Hindlimb muscle (tissue), 1 donor: ENCODE measurements at places on chromosomes 3 and 15.

- no peak for DNase-seq
Observed at GRCh38 chr15:70112074-70112395, 14.3 kb upstream of the TLE3 start.

- no peak for DNase-seq
Observed at GRCh38 chr3:141337991-141338390, 30.3 kb upstream of the ZBTB38 start.

GRCh38 chr15:53296603-53297002 lies 462.9 kb downstream of the WDR72 start:
- no peak for DNase-seq

GRCh38 chr3:179958143-179958542 lies 78.6 kb downstream of the PEX5L start:
- DNase-seq = no peak

GRCh38 chr3:52046186-52046901 lies 10.0 kb downstream of the DUSP7 start:
- DNase-seq = no peak

DNA sequence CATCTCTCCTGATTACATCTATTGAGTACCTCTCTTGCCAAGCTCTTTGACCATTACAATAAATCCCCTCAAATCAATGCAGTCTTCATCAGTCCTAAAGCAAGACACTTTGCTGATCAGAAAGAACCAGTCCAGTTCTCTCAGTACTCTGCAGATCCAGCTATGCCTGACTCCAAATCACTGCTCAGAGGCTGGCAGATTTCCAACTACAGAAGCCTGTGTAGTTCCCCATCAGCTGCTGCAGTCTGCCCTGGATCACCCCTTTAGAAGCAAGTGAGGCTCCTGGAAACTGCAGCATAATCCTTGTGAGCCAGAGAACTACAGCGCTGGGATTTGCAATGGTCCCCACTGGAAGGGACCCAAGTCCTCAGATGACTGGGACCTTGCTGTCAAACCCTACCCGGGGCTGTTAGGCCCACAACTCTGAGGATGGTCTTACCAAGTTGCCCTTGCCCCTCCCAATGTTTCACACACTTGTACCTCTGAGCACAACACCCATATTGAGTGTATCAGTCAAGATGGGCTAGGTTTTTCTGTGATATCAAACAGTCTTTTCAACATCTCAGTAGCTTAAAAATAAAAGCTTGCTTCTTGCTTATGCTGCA lies 81.9 kb upstream of the TOPAZ1 start:
- DNase-seq = no peak

DNA sequence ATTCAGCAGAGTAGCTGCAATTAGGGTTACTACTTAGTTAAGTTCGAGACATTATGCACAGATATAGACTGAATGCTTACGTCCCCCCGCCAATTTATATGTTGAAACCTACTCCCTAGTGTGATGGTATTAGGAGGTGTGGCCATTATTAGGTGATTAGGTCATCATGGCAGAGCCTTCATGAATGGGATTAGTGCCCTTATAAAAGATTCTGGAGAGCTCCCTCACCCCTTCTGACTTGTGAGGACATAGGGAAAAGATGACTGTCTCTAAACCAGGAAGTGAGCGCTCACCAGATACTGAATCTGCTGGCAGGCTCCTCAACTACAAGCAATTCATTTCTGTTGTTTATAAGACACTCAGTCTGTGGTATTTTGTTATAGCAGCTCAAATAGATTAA lies 25.6 kb upstream of the TEX9 start:
- no peak for DNase-seq

DNA sequence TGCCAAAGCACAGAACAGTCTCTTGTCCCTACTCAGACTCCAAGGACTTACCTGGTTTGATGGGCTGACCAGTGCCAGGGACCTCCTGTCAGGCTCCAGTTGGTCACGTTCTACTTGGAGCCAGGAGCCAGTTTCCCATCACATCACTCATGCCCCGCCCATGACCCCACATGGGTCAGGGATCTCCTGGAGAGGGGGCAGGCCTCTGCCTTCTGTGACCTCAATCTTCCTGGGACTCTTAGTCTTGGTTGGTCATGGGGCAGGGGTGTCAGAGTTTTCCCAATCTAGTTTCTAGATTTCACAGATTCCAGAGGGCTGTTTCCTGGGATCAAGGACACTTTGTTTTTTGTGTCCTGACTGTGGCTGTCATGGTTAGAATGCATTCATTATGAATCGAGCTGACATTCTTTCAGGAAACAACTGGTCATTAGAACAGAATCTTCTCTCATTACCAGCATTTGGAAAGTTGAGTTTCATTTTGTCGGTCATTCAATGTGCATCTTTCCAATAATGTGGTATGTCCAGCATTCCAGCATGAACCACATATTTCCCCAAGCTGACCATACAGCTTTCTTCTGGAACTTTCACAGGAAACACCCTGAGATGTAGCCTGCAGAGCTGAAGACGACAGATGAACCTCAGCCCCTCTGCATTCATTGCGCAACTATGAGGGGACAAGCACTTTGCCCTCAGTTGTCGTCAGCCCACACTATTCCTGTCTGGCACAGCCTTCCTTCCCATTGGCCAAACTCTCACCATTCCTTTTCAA lies 19.8 kb downstream of the CYP19A1 start:
- no peak for DNase-seq

- DNase-seq = no peak
Observed at GRCh38 chr3:63988943-63989342, 34.4 kb downstream of the PSMD6 start.

DNA sequence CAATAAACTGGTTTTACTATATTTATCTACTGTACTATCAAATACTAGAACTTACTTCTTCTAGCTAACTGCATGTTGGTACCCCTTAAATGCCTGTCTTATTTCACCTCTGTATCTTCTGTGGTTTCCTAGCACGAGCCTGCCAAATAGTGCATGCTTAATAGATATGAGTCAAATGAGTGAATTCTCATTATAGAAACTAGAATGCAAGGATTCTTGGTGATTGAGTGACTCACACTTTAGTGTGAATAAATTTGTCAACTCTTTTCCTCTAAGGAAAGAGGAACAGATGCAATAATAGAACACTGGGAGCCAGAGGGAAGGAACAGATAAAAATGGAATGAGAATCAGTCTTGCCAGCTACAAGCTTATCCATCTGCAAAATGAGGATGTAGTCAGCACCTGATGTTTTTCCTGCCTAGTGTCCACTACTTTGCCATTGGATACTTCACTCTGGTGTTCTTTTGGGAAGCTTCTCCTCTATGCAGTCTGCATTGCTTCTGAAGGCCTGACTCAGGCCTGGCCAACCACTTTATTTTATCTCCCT lies 189.1 kb upstream of the CADPS start:
- DNase-seq = no peak

DNA sequence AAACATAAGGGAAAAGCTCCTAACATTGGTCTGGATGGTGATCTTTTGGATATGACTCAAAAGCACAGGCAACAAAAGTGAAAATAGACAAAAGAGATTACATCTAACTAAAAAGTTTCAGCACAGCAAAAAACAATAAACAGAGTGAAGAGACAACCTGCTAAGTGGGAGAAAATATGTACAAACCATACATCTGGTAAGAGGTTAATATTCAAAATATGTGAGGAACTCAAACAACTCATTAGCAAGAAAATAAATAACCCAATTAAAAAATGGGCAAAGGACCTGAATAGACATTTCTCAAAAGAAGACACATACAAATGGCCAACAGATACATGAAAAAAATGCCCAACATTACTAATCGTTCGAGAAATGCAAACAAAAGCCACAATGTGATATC lies 19.0 kb upstream of the NR1I2 start:
- no peak for DNase-seq

- peak; percentile 19 for DNase-seq
Observed at GRCh38 chr3:69821133-69821532, 81.9 kb downstream of the MITF start.

DNA sequence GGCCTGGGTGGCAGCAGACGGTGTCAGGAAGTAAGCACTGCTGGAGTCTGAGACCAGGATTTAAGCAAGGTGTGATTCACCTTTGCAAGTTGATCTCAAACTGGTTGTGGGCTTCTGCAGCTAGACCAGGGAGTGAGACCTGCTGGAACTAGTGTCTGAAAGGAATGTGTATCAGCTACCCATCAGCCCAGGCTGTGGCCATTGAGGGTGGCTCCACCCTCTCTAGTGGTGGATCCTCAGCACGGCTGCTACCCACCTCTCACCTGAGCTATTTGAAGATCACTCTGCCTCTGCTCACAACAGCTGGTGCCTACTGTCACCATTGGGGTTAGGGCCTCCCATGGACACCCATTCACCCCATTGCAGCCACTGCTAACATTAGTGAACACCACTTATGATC lies 140.3 kb upstream of the DCBLD2 start:
- no peak for DNase-seq

DNA sequence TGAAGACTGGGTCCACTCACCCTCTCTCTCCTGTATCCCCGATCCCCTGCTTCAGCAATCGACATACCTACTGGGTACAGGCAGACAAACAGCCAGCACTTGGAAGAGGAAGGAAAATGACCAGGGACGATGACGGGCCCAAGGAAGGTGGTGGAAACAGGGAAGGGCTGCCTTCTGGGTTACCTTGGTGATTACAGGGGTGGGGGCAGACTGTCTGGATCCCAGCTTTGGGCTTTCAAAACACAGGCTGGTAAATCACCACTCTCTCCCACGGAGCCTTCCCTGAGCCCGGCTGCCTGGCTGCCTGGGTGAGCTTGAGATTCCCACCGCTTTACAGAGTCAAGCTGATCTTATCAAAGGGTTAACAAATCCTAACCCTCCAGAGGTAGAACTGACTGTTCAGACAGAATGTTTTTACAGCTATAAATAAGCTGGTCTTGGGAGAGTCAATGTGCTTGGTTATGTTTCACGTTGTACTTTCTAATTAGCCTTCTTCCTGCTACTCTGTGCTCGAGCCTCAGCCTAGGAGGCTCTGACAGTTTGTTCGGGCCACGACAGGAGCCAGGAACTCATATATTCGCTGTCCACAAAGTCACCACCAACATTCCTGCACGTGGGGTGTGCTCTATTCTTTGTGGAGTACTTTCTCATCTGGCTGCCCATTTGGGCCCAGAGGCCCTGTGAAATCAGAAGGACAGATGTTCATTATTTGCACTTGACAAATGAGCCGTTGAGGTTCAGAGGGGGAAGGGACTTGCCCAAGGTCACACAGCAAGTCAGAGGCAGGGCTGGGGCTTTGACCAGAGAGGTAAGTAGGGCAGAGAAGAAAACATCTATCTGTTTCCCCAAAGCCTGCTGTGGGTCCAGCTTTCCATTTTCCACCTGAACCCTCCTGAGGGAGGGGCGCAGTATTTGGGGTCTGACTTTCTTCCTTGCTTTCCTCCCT lies 63.5 kb downstream of the FEM1B start:
- no peak for DNase-seq

DNA sequence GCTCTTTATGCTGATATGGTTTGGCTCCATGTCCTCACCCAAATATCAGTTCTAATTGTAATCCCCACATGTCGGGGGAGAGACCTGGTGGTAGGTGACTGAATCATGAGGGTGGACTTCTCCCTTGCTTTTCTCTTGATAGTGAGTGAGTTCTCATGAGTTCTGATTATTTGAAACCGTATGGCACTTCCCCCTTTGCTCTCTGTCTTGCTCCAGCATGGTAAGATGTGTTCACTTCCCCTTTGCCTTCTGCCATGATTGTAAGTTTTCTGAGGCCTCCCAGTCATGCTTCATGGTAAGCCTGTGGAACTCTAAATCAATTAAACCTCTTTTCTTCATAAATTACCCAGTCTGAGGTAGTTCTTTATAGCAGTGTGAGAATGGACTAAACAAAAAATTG lies 107.6 kb downstream of the IMPG2 start:
- no peak for DNase-seq

DNA sequence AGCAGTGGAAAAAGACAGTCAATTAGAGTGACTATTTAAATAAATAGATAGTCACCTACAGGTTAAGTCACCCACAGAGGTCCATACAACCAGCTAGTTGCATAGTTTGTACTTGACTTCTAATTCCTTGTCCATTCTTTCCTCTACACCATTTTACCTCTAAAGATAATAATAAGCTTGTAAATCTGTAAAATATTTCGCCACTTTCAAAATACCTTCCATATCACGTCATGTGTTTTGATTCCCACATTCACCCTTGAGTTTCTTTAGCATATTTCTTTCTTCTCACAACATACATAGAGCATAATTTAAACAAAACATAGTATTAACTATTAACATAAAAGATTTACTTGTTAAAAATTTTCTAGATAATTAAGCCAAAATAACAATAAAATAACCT lies 689.6 kb downstream of the MECOM start:
- no peak for DNase-seq

GRCh38 chr3:107994956-107995715 lies 95.7 kb downstream of the CD47 start:
- no peak for DNase-seq

- no peak for DNase-seq
Observed at GRCh38 chr15:33975022-33975565, 6.8 kb downstream of the CHRM5 start.

- DNase-seq = no peak
Observed at GRCh38 chr3:127666676-127667075, 6.1 kb upstream of the ABTB1 start.

DNA sequence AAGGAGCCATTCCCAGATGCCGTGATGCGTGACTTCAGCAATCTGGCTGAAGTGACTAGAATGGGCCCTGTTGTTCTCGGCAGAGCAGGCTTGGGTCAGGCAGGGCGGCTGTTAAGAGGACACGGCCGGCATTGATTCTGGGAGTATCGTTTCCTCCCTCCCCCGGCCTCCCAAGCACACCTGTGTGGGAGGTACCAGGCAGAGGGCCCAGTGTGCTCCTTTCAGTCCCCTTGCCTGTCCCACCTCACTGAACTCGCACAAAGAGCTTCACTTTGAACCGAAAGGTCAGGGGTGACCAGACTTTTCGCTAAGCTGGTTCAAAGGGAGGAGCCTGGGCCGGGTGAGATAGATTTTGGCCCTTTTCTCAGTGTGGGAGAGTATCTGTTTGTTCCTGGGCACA lies 92.7 kb downstream of the CEMIP start:
- no peak for DNase-seq

DNA sequence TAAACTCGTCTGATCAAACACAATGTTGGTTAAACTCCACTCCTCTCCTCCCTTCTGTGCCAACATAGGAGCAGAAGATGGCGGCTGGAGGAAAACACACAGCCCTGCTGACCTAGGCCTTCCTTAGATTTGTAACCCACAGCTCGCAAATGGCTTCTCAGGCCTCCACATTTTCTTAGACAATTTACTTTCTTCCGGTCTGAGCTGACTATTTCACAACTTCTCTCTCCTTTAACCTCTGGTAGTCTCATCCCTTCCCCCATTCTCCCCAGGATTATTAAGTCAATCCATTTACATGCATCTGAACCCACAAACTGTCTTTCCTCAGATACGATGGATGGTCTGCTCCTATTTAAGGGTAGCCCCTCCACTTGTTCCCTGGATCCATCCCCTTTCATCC lies 25.7 kb upstream of the ULK4 start:
- no peak for DNase-seq

GRCh38 chr3:150376001-150376848 lies 31.9 kb upstream of the TSC22D2 start:
- DNase-seq = no peak

- DNase-seq = peak; percentile 70
Observed at GRCh38 chr15:65414841-65415621, 7.7 kb downstream of the IGDCC4 start.

GRCh38 chr3:188001093-188001492 lies 152.9 kb upstream of the LPP start:
- no peak for DNase-seq
